ENCODE measurements at places on chromosomes 12 and 14. TPM values are rescaled to one million over a fixed set of nuclear protein-coding genes. Genes with fewer than 3 reads are reported as not detected.

IL31 gene
- not detected for total RNA-seq

DNA sequence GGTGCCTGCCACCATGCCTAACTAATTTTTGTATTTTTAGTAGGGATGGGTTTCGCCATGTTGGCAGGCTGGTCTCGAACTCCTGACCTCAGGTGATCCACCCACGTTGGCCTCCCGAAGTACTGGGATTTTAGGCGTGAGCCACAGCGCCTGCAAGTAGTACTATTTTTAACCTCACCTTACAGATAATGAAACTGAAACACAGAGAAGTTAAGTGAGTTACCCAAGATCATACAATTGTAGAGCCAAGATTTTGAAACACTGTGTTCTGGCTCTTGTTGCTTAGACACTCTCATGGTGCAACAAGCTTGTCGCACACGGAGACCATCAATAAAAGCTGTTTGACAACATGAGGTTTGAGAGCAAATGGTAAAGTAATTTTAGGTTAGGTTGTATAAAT lies 159.1 kb upstream of the LMNTD1 start:
- H3K36me3 ChIP-seq = peaks cover 22% of the 10 kb centered on the region
- no peak overlapping the region for H3K4me3 ChIP-seq
- no peak overlapping the region for H3K27ac ChIP-seq
- no peak for DNase-seq
- no peaks in the 10 kb centered on the region for H3K4me1 ChIP-seq
- H3K27me3 ChIP-seq = no peaks in the 10 kb centered on the region

- H3K36me3 ChIP-seq = peaks cover 25% of the 10 kb centered on the region
- no peaks in the 10 kb centered on the region for H3K4me1 ChIP-seq
- H3K4me3 ChIP-seq = no peak overlapping the region
- H3K27ac ChIP-seq = no peak overlapping the region
- DNase-seq = no peak
Measured at GRCh38 chr12:46374711-46375110, 2.1 kb upstream of the SLC38A2 start.

TAS2R43 gene
- total RNA-seq = 0.48 TPM

LUM gene
- not detected for total RNA-seq

CISTR gene
- not detected for total RNA-seq

SMIM41 gene
- total RNA-seq = not detected
